Stimulated activated CD4-positive, alpha-beta T cell treated with anti-CD3 and anti-CD28 coated beads, TNF-alpha, amount 100 ng/mL, for 24 hours (primary cell): ENCODE measurements at places on chromosomes 13 and 19.

DNA sequence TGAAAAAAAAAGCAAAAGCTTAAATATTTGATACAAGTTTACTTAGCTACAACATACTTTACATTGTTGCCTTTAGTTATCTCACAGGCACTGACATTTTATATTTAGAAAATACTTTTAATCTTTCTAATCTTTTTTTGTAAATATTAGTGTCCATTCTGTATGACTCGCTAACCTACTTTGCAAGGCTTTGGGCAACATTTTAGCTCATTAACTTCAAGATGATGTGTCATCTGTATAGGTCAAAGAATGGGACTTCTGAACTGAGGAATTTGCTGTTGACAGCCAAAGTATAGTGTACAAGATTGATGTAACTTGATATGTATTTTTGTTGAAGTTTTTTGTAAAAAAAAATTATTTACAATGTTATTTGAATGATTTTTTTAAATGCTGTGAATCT lies 2.7 kb upstream of the C1QTNF9 start:
- DNase-seq, result no peak

DNA sequence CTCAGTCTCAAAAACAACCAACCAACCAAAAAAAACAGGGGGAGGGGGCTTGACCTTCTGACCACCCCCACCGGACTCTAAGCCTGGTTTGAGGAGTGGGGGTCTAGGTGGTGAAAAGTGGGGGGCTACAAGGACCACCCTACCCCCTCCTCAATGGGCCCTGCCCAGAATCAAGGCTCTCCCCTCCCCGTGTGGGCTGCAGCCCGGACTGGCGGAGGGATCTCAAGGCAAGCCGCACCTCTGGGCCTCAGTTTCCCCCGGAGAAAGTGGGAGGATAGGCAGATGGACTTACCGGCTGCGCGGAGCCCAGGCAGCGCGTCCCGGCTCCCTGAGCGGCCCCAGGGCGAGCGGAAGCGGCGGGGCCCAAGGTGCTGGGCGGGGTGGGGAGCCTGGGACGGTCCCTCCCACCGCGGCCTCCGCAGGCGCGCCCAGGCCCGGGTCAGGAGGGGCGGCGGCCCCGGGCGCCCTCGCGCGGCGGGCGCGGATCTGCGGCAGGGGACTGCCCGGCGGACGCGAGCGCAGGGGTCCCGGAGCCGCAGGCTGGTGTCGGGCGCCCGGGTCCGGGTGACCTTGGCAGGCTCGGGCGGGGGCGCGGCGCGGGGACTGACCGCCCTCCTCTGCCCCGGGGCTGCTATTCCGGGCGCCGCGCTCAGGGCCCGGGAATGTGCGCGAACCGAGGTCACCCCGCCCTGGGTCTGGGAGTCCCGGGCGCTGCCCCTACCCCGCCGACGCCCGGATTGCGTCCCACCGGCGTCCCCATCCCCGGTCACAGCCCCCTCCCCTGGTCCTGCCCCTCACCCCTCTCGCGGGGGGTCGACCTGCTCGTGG lies at the start of gene ADAMTSL5:
ADAMTSL5 (minus strand) TSS at position 349 of the 828 bp plus-strand sequence. CDS start 2,076 bp downstream, outside the sequence.
- peak; percentile 38 for DNase-seq

DNA sequence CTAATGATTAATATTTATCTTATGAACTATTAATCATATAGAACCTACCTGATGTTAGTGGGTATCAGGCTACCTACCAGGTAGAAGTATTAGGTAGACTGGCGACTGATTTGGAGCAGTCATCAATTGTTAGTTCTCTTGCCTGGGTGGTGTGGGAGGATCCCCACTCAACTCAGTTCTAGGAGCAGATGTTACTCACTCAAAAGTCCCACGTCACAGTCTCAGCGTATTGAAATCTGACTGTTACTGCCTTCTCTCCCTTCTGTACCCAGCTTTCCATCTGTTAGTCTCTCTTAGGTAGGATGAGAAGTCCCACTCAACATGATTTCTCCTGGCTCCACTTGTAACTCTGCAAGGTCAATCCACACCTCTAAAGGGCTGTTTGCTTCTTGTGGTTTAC lies 102.7 kb downstream of the OLFM4 start:
- DNase-seq, result no peak

DNA sequence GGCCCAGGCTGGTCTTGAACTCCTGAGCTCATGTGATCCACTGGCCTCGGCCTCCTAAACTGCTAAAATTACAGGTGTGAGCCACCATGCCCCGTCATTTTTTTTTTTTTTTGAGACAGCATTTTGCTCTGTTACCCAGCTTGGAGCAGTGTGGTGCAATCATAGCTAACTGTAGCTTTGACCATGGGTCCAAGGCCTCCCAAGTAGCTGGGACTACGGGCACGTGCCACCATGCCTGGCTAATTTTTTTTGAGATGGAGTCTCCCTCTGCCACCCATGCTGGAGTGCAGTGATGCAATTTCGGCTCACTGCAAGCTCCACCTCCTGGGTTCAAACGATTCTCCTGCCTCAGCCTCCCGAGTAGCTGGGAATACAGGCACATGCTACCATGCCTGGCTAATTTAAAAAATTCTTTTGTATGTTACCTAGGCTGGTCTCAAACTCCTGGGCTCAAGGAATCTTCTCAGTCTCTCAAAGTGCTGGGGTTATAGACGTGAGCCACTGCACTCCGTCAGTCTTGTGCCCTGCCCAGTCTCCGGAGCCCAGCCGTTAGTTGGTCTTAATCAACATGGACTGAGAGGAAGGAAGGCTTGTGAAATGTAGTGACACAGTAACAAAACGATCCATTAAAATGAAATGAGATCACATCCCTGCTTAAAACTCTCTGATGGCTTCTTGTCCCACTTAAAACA lies 1.4 kb upstream of the LRG1 start:
- no peak for DNase-seq

GRCh38 chr19:11979527-11979926 lies 14.7 kb downstream of the ZNF763 start:
- DNase-seq, result no peak

DNA sequence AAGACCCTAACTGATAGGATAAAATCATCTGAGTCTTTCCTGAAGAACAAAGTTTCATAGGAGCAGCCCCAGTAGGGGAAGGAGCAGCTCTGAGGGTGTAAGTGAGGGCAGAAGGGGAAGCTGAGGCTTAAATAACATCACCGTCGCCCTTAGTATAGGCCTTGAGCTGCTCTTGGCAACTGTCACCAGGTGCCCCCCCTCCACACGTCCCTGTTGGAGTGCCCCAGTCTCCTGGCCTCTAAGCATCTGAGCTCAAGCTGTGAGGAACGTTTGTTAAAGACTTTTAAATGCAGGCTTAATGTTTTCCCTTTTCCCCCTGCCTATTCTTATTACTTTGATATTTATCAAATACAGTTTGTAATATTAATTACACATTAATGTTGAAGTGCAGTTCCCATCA lies 170.6 kb downstream of the ZIC5 start:
- DNase-seq, result no peak

- DNase-seq, result no peak
Measured at GRCh38 chr19:1817553-1818179, 5.6 kb upstream of the ATP8B3 start.

DNA sequence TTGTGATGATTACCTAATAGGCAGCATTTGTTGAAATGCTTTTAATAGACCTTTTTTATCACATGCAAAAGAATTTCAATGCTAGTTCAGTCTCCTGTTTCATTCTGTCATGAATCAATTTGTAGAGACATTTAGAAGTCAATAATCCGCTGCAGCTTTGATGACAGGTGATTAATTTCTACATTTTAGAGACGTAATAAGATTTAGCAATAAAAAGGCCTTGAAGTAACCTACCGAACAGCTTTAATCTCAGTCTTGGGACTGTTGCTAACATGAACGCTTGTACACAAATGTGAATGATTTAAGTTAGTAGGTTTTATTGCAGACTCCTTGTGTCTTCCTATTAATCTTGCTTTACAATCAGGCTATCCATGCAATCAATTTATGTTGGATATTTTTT lies 186.5 kb downstream of the MZT1 start:
- no peak for DNase-seq
